ENCODE measurements at places on chromosomes 5 and 9.

- no peak for DNase-seq
Measured at GRCh38 chr9:88794100-88794499, 197.2 kb upstream of the S1PR3 start.

- no peak for DNase-seq
Measured at GRCh38 chr9:86798966-86799365, 148.3 kb downstream of the GAS1 start.

DNA sequence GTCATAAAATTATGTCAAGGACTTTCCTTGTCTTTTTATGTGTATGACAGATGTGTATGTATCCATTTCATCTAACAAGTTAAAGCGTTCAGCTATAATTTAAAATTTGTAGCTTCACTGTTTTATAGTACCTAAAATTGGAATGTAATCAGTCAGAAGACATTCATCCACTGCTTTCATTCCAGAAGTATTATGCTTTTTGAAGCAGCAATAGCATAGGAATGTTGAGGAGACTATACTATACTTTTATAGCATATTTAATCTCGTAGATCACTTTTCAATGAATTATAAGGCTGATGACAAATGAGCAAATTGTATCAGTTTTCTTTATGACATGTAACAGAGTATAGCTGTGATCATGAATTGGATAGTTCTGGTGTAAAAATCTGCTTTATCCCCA is 6.9 kb downstream of the PCDHGA12 start:
- no peak for DNase-seq

GRCh38 chr9:127826253-127826913 is 23.7 kb downstream of the FPGS start:
- no peak for DNase-seq

GRCh38 chr5:165714598-165714997 is 2209.2 kb downstream of the MAT2B start:
- no peak for DNase-seq

- no peak for DNase-seq
Measured at GRCh38 chr5:137728048-137728447, 7.8 kb downstream of the KLHL3 start.

GRCh38 chr5:59136549-59136948 is 553.7 kb downstream of the RAB3C start:
- DNase-seq: no peak

DNA sequence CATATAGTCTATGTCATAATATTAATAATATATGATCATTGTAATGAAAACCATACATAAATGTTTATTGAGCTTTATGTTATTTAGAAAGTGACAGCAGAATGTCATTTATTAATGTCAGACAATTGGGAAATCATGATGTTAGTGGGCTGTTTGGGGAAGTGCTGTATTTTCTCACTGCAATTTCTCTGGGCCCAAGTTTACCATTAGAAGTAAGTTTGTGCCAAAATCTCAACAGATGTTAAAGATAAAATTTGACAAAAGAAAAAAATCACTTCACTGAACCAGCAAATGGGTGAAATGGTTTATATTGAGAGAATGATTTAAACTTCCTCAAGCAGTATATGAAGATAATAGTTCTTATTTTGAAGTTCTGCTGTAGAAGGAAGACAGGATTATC is 433.2 kb upstream of the SMARCA2 start:
- DNase-seq: no peak

DNA sequence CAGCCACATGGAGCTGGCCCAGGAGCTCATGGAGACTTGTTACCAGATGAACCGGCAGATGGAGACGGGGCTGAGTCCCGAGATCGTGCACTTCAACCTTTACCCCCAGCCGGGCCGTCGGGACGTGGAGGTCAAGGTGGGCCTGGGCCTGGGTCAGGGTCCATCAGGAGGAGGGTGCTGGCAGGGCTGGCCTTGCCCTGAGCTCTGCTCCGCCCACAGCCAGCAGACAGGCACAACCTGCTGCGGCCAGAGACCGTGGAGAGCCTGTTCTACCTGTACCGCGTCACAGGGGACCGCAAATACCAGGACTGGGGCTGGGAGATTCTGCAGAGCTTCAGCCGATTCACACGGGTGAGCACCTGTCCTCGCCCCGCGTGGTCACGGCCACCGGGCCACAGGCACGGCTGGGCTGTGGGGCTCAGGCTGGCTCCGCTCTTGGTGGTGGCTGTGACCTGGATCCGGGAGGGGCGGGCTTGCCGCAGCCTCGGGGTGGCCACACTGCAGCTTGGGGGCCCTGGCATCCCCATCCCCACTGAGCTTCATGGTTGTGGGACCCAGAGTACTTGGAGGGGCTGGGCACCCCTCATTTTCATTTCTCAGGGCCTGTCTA is 7.1 kb downstream of the DPP7 start:
- DNase-seq: no peak

GRCh38 chr5:148427370-148428042 is 43.7 kb downstream of the FBXO38 start:
- DNase-seq: no peak

DNA sequence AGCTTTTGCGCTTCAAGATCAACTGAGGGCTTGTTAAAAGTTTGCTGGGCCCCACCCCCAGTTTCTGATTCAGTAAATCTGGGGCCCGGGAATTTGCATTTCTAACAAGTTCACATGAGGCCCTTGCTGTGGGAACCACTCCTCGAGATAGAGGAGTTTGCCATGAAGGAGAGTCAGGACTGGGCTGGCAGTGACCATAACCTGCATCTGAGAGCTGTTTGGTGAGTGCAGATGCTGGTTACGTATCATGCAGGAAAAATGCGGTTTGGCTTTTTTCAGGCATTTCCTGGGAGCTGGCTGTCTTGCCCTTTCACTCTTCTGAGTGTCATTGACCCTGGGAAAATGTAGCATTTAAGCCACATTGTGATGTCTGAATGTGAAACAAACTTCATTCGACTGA is 9.4 kb upstream of the ANGPTL2 start:
- DNase-seq: no peak

- DNase-seq: no peak
Measured at GRCh38 chr5:181040631-181040945, 522 bp downstream of the BTNL9 start.

DNA sequence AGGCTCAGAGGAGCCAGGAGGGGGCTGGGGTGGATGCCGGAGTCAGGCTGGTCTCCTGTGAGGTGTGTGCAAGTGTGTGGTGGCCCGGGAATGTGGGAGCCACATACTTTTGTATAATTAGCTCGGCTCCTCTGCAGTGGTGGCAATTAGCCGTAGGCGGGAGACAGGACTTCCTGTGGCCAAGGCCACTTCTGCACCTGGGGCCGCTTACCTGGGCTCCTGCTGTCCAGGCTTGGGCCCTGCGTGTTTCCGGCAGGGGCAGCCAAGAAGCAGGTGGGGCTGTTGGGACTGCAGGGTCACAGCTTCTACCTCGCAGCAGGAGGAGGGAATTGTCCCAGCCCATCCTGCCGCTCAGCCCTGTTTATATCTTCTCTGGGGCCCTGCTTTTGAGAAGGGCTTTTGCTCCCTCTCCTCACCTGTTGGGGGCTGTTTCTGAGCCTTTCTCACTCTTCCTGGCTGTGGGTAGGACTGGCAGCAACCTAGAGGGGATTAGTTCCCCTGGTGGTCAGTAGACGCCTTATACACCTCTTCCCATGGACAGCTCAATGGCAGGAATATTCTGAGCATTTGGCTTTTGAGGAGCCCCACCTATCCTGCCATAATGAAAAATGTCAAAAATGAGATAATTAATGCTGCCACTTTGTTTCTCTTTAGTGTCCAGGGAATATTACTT is 145.4 kb upstream of the PITX1 start:
- no peak for DNase-seq

DNA sequence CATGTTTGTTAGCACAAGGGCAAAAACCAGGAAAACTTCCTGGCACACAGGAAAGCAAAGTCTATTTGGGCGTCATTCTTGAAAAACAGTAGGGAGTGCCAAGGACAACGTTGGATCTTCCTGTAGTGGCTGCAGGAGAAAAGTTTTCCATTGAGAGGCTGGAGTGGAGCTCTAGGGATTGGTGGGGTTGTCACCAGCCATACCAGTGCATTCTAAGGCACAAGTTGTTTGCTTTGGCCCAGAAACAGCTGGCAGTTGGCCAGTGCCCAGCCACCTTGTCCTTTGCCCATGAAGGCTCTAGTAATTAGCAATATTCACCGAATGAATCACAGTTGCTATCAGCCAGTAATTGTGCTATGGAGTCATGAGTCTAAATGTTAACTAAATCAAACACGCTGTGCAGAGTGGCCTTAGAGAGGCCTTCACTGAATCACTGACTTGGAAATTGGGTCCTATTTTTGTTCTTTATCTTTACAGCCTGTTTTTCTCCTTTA is 26.4 kb downstream of the TNFSF15 start:
- DNase-seq: no peak

DNA sequence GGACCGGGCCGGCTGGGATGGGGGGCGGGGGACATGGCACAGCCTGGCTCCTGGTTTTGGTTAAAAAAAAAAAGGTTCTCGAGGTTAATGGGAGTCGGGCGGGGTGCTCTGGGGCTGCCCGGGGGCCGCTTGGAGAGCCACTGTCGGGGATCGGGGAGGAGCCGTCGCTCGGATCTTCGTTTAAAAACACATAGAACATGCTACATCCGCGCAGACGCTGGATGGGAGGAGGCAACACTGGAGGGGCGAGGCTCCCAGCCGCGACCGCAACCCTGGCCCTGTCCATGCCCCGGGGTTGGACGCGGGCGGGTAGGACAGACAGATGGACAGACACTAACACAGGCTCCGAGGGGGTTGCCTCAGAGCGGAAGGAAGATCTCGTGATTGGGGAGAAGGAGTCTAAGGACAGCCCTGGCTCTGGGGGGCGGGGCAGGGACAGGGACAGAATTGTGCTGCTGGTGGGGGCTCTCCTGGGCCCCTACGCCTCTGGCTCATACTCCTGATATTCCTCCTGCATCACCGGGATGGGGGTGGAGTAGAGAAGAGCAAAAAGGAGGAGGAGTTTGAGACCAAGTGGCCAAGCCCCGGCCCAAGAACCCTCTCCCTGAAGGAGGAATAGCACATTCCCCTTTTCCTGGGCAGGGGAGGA is 9.9 kb downstream of the SNCB start:
- DNase-seq: no peak

- DNase-seq: no peak
Measured at GRCh38 chr5:3217771-3218495, 377.7 kb upstream of the IRX1 start.

- DNase-seq: no peak
Measured at GRCh38 chr9:97039514-97039860, 545 bp upstream of the CTSV start.

DNA sequence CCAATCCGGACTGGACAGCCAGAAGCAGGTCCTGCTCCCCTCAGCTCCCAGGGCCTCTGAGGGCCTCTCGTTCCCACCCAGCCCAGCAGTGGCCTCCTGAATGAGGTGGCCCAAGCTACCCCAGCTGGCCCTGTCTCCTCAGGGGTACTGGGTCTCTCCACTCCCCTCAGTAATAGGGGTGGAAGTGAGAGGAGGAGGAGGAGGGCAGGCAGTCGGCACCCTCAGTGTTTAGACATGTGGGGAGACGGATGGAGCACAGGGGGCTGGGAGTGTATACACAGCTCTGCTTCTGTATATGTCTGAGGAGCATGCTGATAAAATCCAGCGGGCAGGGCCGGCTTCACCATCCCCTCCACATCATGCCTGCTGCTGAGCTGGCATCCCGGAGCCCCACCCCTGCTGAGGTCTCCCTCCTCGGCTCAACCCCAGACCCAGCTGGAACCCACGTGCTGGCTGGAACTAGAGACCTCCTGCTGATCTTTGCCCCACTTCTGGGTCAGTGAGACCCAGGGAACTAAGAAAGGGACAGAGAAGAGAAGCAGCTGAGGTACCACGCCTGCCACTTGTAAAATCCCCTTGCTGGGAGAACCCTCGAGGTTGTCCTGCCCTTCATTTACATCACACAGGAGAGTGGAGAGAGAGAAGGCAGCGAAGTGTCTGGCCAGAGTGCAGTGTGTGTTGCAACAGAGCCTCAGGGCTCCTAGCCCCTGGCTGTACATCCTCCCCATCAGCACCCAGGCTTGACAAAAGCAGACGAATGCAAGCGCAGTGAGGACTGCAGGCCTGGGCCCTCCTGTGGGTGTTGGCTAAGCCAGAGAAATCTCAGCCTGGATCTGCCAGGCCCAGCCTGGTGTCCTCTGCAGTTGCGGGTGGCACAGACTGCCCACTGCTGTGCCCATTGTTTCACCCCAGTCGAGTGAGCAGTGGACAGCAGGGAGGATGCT is 77.5 kb downstream of the PSD2 start:
- DNase-seq: no peak

GRCh38 chr5:142324136-142324870 is 518 bp downstream of the SPRY4 start:
- DNase-seq: no peak

DNA sequence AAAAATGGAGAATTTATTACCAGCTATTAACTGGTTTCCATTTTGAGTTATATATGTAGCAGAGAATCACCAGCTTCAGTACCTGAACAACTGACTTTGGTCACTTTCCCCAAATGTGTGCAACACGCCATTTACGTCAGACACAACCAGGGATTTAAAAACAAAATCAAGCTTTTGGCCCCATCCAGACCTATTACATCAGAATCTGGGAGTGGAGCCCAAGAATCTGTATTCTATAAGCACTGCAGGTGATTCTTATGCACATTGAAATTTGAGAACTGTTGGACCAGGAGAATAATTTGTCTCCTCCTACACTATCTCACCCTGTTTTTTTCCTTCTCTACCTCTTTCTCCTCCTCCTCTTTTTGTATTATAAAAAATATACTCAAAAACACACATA is 295.9 kb downstream of the PRELID2 start:
- DNase-seq: no peak

- DNase-seq: no peak
Measured at GRCh38 chr9:99533421-99533820, 288.3 kb upstream of the NR4A3 start.

DNA sequence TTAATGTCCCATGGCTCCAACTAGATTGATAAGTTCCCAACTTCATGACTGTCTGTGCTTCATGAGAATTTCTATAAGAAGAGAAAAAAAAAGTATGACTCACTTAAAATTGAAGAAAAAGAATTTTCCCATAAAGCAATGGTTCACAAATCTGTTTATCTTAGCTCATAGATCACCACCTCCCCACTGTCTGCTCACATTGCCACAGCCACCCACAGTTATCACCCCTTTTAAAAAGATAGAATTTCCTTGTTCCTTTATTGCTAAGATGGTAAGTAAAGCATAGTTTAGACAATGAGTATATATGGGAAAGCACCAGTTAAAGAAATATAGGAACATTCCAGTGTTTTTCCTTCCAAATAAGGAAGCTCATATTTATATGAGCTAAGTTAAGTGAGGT is 67.1 kb downstream of the ALDH7A1 start:
- DNase-seq: no peak

GRCh38 chr5:64184832-64185231 is 19.2 kb downstream of the RNF180 start:
- no peak for DNase-seq

GRCh38 chr9:101705135-101705661 is 33.2 kb downstream of the GRIN3A start:
- no peak for DNase-seq

GRCh38 chr5:64514612-64515011 is 8.8 kb downstream of the RGS7BP start:
- no peak for DNase-seq

DNA sequence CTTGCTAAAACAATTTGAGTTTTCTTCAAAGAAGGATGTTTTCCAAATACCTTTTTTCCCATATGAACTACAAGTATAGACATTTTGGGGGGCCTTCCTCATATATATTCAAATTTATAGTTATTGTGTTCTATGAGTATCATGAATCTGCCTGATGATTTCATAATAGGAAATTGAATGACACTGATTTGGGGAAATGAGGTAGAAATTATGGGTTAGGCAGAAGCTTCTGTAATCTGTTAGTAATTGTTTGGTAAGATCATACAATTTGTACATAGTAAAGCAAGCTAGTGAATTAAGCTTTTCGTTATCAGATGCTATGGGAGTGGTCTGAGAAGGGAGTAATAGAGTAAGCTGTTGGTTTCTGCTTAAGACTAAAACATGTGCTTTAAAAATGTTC is 98.0 kb downstream of the TRIO start:
- DNase-seq: no peak
